ENCODE measurements at places on chromosomes 16 and 17.

GRCh38 chr16:52773026-52773425 is 226.1 kb upstream of the TOX3 start:
- DNase-seq: no peak

- DNase-seq: no peak
Measured at GRCh38 chr17:79305768-79306423, 231.3 kb downstream of the ENGASE start.

- no peak for DNase-seq
Measured at GRCh38 chr17:50448643-50449042, 20.0 kb downstream of the CHAD start.

- no peak for DNase-seq
Measured at GRCh38 chr17:74713171-74713755, 540 bp upstream of the CD300LF start.

GRCh38 chr17:4788807-4789700 is at the start of gene GLTPD2:
Gene GLTPD2, plus strand, starts transcription at chr17:4788964. Its CDS starts 48 bp downstream, at chr17:4789012.
- no peak for DNase-seq

GRCh38 chr17:13508896-13509295 is 92.8 kb downstream of the HS3ST3A1 start:
- no peak for DNase-seq

GRCh38 chr17:8142887-8143580 is 9.2 kb downstream of the PER1 start:
- no peak for DNase-seq

GRCh38 chr17:34071886-34072420 is 183.1 kb upstream of the CCL2 start:
- no peak for DNase-seq

GRCh38 chr17:70168977-70169708 is at the start of gene KCNJ2:
Gene KCNJ2, plus strand, starts transcription at chr17:70169532. Its CDS starts 5,508 bp downstream, at chr17:70175040.
- peak; percentile 26 for DNase-seq

GRCh38 chr16:19281246-19281645 is 4.3 kb upstream of the CLEC19A start:
- DNase-seq: no peak

DNA sequence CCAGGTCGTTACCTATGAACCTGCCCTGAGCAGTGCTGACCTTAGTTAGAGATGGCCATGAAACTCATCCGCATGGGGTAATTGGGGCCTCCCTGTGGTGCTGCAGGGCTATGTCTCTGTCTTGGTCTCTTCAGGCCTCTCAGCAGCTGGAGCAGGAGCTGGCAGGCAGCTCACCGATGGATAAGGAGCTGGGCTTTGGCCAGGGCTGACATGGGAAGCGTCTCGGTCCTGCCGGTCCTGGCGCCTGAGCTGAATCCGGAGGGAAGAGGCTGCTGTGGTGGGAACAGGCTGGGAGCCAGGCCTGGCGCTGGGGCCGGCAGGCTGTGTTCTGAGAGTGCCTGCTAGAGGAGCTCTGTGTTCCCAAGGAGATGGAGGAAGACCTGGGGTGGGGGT is 10.1 kb downstream of the IL32 start:
- DNase-seq: no peak

GRCh38 chr16:5028950-5029475 is 4.7 kb downstream of the NAGPA start:
- DNase-seq: no peak

- no peak for DNase-seq
Measured at GRCh38 chr17:43549496-43549895, 3.4 kb upstream of the ETV4 start.

- no peak for DNase-seq
Measured at GRCh38 chr17:41063449-41063848, 2.2 kb downstream of the KRTAP2-4 start.

GRCh38 chr16:1441391-1441829 is 2.9 kb downstream of the CCDC154 start:
- DNase-seq: no peak

DNA sequence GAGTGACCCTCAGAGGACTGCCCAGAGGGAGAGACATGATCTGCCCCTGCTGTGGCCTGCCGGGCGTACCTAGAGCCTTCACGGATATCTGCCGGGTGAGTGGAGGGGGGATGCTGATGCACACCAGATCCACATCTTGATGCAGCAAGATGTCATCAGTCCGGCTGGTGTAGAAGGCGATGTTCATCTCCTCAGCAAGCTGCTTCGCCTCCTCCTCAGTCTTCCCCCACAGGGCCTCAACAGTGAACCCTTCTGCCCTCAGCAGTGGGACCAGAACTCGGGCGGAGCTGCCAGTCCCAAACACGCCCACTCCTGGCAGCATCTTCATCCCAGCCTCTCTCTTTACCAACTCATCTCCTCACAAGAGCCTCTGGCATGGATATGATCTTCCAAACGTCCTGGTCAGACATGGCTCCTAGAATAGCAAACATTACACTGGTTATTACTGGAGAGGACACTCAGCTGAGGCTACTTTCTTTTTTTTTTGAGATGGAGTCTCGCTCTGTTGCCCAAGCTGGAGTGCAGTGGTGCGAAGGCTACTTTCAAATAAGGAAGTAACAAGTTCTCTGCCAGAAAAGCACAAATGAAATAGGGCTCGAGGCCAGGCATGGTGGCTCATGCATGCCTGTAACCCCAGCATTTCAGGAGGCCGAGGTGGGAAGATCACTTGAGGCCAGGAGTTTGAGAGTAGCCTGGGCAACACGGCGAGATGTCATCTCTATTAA is 18.9 kb downstream of the C16orf86 start:
- no peak for DNase-seq

DNA sequence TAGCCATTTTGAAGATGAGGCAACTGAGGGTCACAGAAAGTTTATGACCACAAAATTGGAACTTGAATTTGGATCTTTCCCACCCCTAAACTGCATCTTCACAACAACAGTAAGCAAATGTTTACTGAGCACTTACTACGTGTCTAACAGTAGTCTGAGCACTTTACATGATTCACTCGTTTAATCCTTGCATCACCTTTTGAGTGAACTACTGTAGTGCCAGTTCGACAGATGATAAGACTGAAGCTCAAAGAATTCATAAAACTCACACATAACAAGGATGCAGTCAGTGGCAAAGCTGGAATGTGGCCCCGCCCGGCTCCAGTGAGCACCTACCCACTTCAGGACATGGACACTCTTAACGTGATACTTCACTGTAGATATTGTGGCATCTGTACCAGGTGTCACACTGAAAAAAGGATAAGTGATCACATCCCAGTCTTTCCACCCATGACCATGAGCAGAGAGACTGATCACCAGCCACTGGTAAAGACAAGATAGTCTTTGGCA is 36.0 kb upstream of the HLF start:
- no peak for DNase-seq

DNA sequence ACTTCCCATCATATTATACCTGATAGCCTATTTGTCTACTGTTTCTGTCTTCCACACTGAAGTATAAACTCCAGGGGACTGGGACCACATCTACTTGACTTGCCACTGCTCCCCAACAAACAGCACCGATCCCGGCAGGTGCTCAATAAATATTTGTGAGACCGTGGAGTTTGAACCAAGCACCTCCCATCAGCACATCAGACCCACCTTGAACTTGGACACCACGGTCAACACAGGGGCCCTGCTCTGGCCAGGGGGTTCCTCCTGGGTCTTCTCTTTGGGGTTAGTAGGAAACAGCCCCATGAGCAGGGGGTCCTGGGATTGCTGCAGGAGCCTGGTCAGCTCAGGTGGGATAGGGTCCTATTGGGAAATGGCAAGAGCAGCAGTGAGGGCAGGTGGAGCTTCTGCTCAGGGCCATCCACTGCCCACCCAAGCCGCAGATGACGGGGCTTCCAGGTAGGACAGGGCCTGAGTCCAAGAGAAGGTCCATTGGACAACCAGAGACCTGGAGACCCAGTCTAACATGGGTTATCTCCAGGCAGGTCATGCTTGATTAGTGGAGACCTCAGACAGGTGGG is 19.9 kb downstream of the ZNHIT3 start:
- no peak for DNase-seq

- no peak for DNase-seq
Measured at GRCh38 chr16:73209190-73209589, 161.3 kb upstream of the ZFHX3 start.

DNA sequence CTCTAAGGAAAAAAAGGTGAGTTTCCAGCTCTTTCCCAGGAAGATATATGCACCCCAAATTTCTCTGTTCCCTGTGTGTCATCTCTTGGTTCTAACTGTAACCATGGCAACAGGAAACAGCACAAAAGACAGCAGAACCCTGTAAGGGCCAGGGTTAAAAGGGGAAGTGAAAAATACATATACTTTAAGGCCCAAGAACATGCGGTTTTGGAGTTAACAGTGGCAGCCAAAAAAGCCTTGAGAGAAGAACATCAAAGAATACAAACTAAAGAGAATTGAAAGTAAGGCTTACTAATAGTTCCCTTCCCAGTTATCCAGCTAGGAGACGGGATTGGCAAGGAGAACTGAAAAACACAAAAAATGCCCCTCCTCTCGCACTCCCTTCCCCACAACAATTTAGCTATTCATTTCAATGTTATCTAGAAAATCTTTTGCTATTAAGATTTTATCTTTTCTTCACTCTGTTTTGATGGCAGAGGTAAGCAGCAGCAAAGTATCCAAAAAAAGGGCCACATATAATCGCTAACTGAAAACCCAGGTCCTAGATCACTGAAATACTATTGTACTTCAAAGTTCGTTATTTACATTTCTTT is 1.5 kb downstream of the SPOP start:
- peak; percentile 92 for DNase-seq

GRCh38 chr16:8109510-8110369 is 480.6 kb downstream of the TMEM114 start:
- no peak for DNase-seq

DNA sequence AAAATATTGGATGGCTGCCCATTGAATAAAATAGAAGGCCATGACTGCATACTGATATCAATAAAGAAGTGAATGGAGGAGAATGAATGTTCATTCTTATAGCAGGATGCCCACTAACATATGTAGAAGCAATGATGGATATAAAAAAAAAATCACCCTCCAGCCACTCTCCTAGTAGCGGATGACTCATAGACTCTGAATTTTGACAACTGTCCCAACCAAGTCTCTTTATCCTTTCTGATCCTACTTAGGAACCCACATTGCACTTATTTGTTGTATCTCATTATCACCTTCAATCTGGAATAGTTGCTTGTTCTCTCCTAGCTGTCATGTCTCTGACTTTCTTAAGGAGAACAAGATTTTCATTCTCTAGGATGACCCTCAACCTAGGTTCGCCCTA is 429.9 kb downstream of the HS3ST3B1 start:
- DNase-seq: no peak

GRCh38 chr16:85935391-85935973 is 36.5 kb downstream of the IRF8 start:
- no peak for DNase-seq

DNA sequence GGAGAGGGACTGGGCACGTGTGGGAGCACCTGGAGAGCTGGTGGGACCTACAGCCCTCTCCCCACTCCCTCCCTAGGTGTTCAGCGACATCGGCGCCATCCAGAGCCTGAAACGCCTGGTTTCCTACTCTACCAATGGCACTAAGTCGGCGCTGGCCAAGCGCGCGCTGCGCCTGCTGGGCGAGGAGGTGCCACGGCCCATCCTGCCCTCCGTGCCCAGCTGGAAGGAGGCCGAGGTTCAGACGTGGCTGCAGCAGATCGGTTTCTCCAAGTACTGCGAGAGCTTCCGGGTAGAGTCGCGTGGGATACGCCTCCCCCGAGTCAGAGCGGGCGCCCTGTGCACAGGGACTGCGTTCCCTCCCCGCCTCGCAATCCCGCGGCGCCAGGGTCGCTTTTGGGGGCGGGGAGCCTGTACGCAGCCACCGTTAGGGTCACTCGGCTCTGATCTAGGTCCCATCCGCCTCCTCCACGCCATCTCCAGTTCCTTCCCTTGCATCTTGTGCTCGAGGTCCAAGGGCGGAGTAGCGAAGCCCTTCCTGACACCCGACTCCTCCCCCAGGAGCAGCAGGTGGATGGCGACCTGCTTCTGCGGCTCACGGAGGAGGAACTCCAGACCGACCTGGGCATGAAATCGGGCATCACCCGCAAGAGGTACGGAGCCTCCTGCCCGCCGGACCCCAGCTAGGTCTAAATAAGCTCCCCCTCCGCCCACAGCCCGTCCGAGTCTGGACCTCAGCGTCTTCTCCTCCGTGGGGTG is 13.0 kb downstream of the SARM1 start:
- DNase-seq: peak; percentile 63

- DNase-seq: no peak
Measured at GRCh38 chr17:9472541-9472940, 103.1 kb downstream of the STX8 start.

- peak; percentile 69 for DNase-seq
Measured at GRCh38 chr17:78745407-78746088, 36.5 kb downstream of the CYTH1 start.

- DNase-seq: no peak
Measured at GRCh38 chr17:18321309-18321708, 6.2 kb downstream of the SMCR8 start.

GRCh38 chr17:28119046-28119445 is 76.6 kb downstream of the NLK start:
- no peak for DNase-seq

- no peak for DNase-seq
Measured at GRCh38 chr17:82791532-82791931, 39.7 kb downstream of the TBCD start.

DNA sequence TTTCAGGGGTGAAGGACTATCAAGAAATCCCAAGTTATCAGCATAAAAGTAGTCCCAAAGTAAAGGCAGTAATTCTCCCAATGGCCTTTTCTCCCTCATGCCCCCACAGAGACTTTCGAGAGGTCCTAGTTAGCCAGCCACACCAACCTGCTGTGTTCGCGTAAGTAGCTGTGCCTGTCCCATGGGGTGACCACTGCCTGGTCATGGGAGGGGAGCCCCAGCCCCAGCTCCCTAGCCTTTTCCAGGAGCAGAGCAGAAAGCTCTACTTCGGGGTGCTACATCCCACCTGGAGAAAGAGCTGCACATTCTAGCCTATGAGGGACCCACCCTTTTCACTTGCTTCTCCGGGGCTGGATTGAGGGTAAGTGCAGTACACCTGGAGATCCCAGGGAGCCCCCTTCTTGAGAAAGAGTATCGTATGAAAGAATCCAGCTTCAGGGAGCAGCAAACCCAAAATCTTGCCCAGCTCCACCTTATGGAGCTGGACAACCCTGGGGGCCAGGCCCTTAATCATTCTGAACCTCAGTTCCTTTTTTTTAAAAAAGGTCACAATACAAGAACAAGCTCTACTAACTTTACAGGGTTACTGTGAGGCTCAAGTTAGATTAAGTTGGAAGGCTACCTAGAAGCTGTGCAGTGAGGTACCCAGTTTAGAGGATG is 8.6 kb upstream of the SOST start:
- no peak for DNase-seq

- DNase-seq: no peak
Measured at GRCh38 chr17:27627514-27627913, 3.5 kb upstream of the LGALS9 start.

DNA sequence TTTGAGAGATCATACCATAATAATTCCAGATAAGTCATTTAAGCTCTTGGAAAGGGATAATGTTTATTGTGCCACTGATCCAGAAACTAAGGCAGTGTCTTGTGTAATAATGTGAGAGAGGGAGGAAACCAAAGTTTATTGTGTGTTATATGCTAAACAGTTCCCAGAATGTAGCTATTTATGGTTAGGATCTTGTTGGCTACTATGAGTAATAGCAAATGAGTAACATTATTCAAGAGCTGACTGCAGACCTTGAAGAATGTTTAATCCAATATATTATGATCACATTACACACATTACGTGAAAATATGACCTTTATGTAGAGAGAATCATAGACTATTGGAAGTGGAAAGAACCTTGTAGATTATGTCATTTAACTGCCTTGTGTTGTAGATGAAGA is 139.5 kb downstream of the BCAS3 start:
- no peak for DNase-seq

- DNase-seq: no peak
Measured at GRCh38 chr17:7016886-7017826, 4.7 kb downstream of the RNASEK start.

GRCh38 chr17:15385305-15385704 is 43.9 kb upstream of the TEKT3 start:
- DNase-seq: no peak
